ACHN (cell line): ENCODE measurements at places on chromosomes 11 and 22.

- DNase-seq, result peak; percentile 11
Observed at GRCh38 chr11:95829580-95830259, 39.4 kb downstream of the CEP57 start.

GRCh38 chr11:83042964-83043711, 28.6 kb downstream of the RAB30 start:
- DNase-seq, result no peak

GRCh38 chr22:38215156-38216038, 13.6 kb downstream of the MAFF start:
- no peak for DNase-seq

- no peak for DNase-seq
Observed at GRCh38 chr11:120441592-120441991, 70.0 kb upstream of the GRIK4 start.

DNA sequence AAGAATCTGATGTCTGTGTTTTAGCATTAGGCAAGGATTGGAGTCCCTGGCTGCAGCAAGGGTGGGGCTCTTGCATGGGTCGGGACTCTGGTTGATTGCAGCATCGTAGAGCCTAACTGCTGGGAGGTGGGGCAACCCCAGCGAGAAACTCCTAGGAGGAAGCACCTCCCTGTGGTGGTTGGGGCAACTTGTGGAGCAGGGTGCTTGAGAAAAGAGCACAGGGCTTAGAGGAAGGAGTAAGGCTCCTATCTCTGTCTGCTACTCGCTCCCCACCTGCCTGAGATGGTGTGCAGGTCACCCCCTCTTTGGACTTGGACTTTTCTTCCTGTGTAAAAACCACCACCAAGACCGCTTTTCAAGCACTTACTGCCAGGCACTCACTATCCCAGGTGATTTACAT, 15.6 kb downstream of the SREBF2 start:
- DNase-seq, result no peak

DNA sequence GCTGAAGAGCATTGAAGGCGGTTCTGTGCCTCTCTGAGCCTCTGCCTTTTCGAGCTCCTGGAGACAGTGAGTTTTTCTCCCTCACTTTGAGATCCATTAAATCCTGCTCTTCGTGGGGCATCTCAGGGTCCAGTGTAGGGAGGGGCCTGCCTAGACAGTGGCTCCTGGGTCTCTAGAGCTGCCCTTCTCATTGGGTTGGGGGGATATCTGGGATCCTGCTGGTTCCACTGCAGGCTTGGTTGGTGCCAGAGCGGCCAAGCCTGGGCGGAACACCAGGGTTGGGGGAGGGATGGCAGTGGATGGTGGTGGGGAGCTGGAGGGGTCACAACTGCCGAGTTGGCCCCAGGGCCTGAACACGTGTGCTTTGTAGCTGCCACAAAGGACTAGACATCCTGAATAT, 52.2 kb upstream of the CARS1 start:
- no peak for DNase-seq

- DNase-seq, result no peak
Observed at GRCh38 chr11:128187835-128188234, 399.5 kb downstream of the ETS1 start.

DNA sequence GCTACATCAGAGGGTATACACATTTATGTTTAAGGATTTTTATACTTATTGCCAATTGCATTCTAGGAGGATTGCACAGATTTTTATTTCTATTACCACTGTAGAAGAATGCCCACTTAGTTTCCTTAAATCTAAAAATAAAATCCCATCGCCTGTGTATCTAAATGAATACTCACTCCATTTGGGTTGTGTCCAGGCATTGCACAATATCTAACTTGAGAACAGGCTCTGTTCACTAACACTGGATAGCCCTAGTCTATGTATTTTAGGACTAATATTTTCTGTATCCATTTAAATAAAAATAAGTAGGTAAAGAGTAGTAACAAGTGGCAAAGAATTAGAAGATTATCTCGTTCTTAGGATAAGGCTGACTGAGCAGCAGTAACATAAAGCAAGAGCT, 4.1 kb downstream of the C11orf52 start:
- DNase-seq, result no peak

- no peak for DNase-seq
Observed at GRCh38 chr22:32747588-32747987, 53.9 kb upstream of the TIMP3 start.

DNA sequence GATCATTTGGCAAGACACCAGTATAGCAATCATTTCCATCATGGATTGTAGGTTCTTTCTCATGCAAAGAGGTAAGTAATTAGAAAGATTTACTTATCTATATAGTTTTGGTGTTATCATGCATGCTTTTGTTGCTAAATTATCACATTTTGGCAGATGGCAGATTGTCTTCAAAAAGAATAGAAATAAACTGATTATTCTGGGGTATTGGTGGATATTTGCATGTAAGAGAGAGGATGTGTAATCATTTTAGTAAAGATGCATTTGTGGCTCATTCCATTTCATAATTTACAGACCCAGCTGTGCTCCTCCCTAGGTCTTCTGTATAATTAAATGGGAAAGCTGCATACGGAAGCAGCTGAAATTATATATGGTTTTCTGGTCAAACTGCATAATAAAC, 875.7 kb upstream of the ANO3 start:
- no peak for DNase-seq

DNA sequence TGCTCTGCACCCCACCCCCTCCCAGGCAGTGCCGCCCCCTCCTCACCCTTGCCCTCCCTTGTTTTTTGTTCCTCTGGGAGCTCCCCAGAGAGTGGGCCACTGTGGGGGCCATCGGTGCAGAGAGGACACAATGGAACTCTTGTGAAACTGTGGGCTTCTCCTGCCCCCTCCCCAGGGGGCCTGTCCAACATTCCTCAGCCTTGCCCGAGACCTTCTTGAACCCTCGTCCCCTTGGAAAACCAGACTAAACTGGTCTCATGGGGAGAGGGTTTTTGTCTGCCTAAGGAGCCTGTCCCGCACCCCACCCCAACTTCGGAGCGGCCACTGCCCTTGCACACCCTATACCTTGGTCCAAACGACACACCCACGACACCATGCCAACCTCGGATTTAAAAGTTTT, 72.2 kb downstream of the TSPAN18 start:
- no peak for DNase-seq

DNA sequence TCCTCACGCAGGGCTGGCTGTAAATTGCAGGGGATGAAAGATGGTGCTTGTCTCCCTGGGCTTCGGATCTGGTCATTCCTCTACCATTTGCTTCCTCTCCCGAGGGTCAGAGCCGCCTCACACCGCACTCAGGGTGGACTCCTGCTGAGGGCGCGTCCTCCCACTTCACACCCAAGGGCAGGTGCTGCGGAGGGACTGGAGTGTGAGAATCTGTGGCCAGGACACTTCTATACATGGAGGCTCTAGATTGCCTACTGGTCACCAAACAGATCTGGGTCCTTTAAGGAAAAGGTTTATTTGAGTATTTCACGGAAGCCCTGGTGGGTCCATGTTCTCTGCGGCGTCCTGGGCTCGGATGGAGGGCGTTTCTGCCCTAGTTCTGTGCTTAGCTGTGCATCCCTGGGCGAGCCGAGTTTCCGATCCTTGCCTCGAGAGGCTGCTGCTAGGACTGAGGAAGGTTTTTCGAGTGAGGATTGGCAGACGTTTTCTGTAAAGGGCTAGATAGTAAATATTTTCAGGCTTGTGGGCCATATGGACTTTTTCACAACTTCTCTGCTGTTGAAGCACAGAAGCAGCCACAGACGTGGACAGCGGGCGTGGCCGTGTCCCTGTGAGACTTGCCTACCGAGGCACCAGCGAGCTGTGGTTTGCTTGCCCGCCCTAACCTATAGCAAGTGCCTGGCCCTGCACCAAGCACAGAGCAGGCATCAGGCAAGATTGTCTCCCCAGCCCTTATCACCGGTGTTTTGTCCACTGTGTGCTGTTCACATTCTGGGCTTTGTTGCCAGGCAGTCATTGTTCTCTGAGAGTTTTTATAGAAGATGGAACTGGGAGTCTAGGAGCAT, 279.0 kb downstream of the TBC1D22A start:
- no peak for DNase-seq

DNA sequence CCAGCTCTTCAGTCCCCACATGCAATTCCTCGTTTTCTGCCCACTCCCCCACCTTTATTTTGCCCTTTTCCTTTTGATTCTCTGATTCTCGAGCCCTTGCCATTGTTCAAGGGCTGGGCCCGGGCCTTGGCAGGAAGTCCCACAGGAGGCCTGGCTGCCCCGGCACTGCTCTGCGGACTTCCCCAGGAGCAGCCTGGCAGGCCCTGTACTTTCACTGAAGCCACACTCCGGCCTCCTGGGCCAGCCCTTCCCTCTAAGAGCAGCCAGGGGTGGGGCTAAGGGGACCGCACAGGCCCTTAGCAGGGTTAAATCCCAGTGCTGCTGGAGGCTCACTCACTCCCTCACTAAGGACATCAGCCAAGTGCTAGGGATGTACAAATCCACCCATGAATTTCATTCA, 4.1 kb downstream of the LRRC32 start:
- no peak for DNase-seq
